NCI-H146 (cell line): ENCODE measurements at places on chromosomes 7 and 10.

GRCh38 chr10:62813981-62814380 lies 2.2 kb downstream of the EGR2 start:
- no peak for DNase-seq

DNA sequence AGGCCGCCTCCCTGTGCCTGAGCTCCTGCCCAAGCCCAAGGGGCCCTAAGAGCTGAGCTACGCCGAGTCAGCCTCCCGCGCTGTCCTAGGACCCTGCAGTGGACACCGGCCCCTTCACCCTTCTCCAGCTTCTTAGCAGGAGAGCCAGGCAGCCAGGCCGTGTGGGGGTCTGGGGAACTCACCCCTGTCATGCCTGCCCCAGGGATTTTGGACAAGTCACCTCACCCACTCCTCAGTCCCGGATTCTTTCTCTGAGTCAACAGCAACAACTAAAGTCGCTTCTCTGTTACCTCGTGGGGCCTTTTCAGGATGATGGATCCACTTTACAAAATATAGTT lies 79.3 kb downstream of the MKI67 start:
- DNase-seq: no peak

GRCh38 chr10:93436591-93437085 lies 45.5 kb downstream of the MYOF start:
- DNase-seq: no peak

- no peak for DNase-seq
Measured at GRCh38 chr7:71871446-71871845, 540.7 kb downstream of the CALN1 start.

DNA sequence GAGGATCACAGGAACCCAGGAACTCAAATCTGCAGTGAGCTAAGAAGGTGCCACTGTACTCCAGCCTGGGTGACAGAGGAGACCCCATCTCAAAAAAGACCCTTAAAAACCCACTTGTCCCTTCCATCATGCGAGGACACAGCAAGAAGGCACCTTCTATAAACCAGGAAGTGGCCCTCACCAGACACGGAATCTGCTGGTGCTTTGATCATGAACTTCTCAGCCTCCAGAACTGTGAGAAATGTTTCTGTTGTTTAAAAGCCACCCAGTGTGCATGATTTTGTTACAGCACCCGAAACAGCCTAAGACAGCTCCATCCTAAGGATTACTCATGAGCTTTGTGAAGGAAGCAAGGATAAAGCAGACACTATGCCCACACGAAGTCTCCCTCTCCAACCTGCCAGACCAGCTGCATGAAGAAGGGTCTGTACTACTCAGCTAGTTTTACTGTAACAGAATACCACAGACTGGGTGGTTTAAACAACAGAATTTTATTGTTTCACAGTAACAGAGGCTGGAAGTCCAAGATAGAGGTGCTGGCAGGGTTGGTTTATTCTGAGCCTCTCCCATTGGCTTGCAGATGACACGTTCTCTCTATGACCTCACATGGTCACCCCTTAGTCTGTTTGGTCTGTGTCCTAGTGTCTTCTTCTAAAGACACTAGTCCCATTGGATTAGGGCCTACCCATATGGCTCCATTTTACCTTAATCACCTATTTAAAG lies 13.7 kb downstream of the VIM start:
- no peak for DNase-seq

- no peak for DNase-seq
Measured at GRCh38 chr7:51577390-51577789, 260.8 kb upstream of the COBL start.

DNA sequence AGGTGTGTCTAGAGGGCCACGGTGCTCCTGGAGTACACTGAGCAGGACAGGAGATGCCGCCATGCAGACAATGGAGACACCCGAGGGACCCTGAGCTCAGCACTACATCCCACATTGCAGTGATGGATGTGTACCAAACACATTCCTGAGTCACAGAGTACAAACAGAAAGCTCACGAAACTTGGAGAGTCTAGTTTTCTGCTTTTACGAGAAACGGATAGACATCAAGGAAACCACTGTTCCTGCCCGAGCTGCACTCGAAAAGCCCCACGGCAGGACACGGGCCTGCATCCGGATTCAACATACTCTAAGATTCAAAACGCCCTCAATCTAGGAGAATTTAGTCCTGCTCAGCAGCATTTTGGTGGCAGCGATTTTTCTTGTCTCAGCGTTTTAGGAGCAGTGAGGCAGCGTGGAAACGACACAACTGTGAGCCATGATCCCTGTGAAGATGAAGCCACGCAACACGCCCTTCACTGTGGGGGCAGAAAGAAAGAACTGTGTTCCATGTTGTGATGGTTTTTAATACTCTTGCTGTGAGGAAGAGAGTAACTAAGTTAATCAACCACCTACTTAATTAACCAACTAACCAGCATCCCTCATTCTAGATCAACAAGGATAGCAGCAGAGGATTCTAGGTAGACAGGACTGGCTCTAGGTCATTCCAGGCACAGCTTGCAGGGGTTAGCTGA lies 3.2 kb downstream of the TNS3 start:
- DNase-seq: no peak
